NCI-H2227 treated with DMSO at 0.1 percent for 48 hours (cell line): ENCODE measurements at places on chromosomes 7 and 10.

- no peak for DNase-seq
Observed at GRCh38 chr7:55518836-55519235, 53.5 kb downstream of the VOPP1 start.

GRCh38 chr10:111344804-111345203, 268.0 kb downstream of the ADRA2A start:
- DNase-seq = no peak

GRCh38 chr7:102061981-102062390, 224.7 kb upstream of the SH2B2 start:
- DNase-seq = no peak

DNA sequence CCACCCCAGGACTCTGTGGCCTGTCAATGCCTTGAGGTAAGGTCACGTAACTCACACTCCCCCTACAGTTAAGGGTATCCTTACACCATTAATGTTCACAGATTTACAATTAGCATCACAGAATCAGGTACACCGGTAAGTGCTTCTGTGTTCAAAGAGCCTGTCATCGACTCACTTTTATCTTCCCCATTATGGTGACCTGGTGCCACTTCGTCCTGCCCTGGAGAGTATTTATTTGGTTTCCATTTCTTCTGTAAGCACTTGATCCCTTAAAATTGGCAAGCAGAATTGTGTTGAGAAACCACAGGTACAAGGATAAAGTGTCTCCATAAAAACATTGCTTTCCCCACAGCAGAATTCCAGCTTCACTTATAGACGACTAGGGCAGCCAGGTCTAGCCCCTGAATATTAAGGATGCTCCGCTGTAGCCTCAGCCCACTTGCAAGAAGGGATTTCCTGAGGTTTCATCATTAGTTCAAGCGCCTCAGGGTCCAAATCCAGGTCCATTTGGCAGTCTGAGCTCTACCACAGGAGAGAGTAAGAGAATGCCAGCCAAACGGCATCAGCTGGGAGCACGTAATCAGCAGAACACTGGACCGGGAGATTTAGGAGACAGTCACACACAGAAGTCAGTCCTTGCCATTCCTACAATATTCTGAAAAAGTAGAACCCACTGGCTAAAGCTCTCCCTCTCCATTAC, 10.1 kb downstream of the ATXN7L1 start:
- no peak for DNase-seq

DNA sequence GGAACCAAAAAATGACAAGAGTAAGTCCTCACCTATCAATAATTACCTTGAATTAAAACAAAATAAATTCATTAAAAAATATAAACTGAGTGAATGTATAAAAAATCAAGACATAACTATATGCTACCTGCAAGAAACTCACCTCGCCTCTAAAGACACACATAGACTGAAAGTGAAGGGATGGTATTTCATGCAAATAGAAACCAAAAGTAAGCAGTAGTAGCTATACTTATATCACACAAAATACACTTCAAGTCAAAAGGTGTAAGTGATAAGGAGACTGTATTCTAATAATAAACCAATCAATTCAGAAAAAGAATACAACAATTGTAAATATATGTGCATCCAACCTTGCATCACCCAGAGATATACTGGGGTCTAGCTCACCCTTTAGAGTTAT, 332.6 kb downstream of the SH2D4B start:
- no peak for DNase-seq

- DNase-seq = peak; percentile 60
Observed at GRCh38 chr10:118950997-118951637, 78.4 kb upstream of the NANOS1 start.

GRCh38 chr10:93173967-93174845, 100.5 kb downstream of the CYP26A1 start:
- no peak for DNase-seq

DNA sequence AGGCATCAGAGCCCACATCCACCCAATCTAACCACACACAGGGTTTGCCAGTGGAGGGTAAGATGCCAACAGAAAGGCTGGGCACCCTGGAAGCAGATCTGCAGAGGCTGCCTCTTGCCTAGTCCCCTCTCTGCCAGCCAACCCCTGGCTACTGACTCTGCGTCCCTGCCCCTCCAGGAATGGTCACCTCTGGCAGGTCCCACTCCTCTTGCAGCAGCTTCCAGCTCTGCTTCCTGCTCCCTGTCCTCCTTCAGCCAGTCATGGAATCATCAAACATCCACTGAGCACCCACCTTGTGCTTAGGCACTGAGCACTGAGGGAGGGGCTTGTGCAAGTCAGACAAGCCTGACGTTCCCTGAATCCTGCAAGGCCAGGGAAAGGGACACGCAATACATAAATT, 20.1 kb upstream of the HABP2 start:
- DNase-seq = no peak

DNA sequence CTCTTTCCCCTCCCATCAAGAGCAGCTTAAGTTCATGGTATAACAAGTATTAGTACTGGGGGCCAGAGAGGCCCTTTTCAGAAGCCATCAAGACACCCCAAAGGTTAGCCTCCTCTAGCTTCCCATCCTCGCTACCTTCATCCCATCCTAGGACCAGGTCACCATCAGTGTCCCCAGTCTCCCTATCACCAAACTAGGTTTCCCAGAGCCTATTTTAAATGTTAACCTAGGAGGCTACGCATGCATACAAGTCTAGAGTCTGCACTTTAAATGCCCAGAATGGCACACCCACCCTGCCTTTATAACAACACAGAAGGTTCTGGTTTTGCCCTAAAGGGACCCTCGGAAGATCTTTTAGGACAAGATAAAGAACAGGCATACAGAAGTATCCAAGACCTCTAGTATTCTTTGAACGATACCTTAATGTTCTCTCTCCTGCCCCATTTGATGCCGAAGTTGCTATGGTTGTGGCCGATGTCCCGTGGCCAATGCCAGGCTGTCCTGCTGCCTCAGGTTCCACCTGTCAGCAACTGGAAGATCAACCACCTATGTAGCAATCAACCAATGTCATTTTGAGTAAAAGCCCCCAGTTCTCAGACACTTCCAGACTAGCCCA, 2.2 kb downstream of the GPRIN2 start:
- DNase-seq = no peak

DNA sequence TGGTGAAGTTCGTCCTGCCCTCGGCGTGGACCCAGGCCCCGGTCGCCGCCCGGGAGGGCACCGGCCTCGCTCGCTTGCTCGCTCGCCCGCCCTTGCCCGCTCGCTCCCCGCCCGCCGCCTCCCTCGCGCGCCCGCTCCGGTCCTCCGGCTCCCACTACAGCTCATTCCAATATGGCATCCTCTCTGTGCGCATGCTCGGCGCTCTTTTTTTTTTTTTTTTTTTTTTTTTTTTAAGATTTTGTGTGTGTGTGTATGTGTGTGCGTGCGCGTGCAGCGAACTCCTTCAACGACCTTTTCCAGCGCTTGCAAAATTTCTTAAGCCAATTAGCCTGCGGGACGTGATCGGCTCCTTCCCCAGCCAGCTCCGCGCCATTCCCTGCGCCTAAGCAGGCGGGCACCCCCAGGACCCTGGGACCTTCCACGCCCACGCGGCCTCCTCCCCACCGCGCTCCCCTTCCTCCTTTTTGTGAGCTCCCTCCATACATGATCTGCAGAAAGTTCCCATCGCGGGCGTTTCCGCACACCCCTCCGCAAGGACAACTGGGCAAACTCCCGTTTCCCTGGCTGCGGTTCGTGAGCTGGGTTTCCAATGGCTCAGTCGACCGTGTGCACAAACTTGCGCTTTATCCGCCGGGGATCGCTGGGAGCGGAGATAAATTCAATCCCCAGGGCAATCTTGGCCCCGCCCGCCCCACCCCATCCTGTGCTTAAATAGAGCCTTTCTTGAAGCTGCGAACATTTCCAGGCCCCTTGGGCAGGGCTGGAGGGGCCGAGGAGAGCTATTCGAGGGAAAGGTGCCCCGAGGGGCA, at the start of gene SFMBT2:
SFMBT2 (minus strand) TSS at position 173 of the 809 bp plus-strand sequence. CDS start 29,136 bp downstream, outside the sequence.
- DNase-seq = no peak

GRCh38 chr7:27165089-27165995, at the start of gene HOXA9:
TSS of gene HOXA9 (minus strand) at chr7:27165537. CDS start at chr7:27165457, 80 bp downstream.
- no peak for DNase-seq

- no peak for DNase-seq
Observed at GRCh38 chr10:30036341-30036740, 23.0 kb downstream of the JCAD start.

- DNase-seq = no peak
Observed at GRCh38 chr7:44064791-44065430, 456 bp downstream of the PGAM2 start.

DNA sequence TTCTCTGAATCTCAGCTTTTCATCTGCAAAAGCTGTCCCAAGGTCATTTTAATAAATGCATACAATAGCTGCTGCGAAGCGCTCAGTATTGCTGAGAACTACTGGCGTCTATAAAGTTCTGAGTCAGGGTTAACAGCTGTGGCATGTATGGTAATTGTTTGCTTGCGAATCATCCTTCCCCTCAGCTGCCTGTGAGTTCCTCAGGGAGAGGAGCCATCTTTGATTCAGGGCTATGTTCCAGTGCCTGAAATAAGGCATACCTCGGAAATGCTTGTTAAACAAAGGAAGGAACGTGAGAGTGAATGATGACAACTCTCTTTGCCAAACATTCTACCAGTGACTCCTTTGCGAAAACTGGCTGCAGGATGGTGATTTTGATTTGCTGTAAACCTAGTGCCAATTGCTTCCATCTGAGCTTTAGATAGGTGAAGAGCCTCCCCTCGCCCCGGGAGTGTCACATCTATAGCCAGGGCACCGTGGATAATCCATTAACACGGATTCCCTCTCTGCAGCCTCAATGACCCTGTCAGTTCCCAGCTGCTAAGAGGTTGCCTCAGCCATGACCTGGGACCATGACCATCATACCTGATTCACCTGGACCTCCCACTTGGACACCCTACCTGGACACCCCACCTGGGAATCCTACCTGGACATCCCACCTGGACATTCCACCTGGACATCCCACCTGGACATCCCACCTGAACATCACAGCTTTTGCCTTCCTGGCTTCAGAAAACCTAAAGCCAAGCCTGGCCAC, 39.6 kb downstream of the GPRIN2 start:
- DNase-seq = no peak

DNA sequence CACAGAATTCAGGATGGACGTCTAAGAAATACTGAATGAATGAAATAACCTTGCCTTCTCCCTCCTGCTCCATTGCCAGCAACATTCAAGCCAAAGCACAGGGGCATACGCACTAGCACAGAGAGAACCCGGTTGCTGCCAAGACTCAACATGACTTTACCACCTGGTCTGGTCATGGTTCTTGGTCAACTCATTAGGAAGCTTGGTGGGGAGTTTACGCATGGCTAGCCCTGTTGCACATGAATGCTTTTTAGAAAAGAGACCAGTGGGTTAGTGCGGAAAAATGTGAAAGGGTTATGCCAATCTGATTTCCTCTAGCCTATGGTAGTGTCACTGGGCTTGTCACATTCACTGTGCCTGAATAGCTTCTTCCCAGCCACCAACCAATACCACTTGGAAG, 187.6 kb upstream of the NEBL start:
- DNase-seq = no peak

- no peak for DNase-seq
Observed at GRCh38 chr10:74039561-74040145, 41.7 kb downstream of the VCL start.

DNA sequence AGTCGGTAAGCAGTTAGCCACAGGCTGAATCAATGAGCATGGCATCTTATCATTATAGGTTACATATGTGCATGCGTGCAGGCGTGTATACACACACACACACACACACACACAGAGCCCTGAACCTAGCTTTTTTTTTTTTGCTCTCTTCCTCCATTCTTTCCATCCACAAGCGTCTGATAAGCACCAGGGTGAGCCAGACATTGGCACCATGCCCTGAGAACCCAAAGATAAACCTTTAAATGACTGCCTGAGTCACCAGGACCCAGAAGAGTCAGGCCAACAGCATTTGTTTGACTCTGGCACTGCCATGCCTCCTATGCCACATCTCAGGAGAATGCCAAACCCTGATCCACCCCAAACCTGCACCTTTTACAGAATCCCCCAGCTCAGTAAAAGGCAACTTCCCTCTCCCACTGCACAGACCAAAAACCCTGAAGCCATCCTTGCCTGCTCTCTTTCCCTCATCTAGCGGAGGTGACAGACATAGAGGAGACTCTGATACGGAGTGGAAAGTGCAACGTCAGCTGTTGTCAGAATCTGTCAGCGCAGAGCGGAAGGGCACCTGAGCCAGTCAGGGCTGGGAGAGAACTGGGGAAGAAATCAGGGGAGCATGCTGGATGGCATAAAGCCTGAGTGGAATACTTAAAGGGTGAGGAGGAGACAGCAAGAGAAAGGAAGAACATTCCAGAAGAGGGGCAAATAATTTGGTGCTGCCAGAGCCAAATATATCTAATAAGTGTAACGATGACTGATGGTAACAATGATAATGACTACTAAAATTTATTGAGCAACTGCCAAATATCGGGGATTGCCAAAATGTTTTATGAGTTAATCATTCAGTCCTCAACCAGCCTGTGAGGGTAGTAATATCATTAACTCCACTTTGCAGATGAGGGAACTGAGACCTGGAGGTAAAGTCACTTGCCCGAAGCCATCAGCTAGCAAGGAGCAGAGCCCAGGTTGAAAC, 3.2 kb downstream of the PARP12 start:
- DNase-seq = no peak

DNA sequence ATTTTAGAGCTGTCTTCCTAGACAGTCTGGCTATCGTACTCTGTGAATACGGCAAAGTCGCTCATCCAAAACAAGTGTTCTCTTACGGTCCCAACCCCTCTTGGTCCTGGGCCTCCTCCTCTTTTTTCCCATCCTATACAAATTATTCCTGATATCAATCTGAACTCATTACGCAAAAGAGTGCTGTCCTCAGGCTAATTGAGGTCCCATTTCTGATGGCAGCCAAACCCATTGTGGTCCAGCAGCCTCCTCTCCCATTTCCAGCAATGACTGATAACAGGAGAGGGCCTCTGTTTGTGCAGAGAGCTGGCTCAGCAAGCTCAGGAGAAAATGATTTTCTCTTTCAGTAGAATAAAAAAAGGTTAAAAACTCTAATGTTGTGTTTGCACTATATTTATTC, 203.4 kb upstream of the GHITM start:
- peak; percentile 39 for DNase-seq

- DNase-seq = no peak
Observed at GRCh38 chr10:86671985-86672710, 3.8 kb downstream of the LDB3 start.

DNA sequence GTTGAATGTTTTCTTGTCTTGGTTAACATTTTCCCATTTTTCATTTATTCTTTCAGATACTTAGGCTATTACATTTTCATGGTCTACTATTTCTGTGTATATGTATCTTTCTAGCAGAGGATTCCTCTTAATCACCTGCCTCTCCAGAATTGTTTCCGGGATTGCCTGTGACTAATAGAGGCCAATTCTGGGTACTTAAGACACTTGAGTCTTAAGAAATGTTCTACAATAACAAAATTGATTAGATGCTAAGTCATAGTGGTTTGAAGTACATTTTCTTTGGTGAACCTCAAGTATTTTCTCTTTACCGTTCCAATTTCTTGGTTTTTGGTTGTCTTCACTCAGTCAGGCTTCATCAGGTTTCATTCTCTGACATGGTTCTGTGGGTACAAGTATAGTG, 26.4 kb downstream of the BBS9 start:
- DNase-seq = no peak

DNA sequence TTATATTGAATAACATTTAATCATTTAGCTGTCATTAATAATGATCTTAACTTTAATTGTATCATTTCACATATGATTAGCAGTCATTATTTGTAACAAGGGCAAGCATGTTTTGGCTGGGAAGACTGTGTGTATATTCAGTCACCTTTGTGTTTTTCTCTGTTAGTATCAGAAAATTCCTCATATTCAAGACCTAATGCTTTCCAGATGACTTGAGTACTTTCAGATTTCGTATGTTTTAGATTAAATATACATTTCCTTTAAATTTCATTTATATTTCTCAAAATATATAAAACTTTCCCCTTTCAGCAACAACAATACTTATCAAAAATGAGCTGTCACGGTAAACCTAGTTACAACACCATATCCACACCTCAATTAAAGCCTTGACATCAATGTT, 6.3 kb upstream of the CACNA2D1 start:
- no peak for DNase-seq
